Lower lobe of right lung (tissue), 2 donors: ENCODE measurements at places on chromosomes 7 and 10. TPM values are rescaled to one million over a fixed set of nuclear protein-coding genes. Genes with fewer than 3 reads are reported as not detected.

CARD11 gene
- total RNA-seq = 5.7 TPM

ZNF425 gene
- total RNA-seq = 1.2 TPM

PRKCQ gene
- total RNA-seq = 8.1 TPM

TMEM184A gene
- 4.3 TPM for total RNA-seq
